ENCODE measurements at places on chromosomes 11 and 22. TPM values are rescaled to one million over a fixed set of nuclear protein-coding genes. Genes with fewer than 3 reads are reported as not detected.

DNA sequence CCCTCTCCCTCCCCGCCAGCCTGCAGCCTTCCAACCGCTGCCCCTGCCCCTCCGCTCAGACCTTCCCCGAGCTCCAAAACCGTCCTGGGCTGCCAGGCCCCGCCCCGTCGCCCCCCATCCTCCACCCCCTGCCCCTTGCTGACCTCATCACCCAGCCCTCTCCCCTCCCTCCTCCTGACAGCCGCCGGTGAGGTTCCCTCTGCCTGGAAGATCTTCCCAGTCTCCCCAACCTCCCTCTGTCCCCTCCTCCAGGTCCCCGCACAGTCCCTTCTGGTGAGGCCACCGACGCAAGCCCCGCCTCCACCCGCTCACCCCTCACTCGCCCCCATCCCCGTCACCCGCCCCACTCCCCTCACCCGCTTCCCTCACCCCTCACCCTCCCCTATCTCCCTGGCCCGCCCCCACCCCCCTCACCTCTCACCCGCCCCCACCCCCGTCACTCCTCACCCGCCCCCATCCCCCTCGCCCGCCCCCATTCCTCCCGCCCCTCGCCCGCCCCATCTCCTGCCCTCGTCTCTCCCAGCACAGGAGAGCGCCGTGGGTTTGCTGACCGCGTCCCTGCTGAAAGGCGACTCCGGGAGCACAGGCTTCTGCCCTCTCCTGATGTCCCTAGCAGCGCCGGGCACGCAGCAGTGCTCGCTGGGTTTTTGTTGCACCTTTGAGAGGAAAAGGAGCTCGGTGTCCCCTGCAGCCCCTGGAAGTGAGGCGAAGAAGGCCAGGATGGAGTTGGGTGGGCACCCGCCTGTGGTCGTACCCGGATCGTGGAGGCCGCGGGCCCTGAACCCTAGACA lies 16.4 kb upstream of the UPK3A start:
- DNase-seq, result no peak

The ACRV1 gene
- total RNA-seq, result not detected

The TSSK2 gene
- total RNA-seq, result not detected

The OR51A2 gene
- total RNA-seq, result not detected

DNA sequence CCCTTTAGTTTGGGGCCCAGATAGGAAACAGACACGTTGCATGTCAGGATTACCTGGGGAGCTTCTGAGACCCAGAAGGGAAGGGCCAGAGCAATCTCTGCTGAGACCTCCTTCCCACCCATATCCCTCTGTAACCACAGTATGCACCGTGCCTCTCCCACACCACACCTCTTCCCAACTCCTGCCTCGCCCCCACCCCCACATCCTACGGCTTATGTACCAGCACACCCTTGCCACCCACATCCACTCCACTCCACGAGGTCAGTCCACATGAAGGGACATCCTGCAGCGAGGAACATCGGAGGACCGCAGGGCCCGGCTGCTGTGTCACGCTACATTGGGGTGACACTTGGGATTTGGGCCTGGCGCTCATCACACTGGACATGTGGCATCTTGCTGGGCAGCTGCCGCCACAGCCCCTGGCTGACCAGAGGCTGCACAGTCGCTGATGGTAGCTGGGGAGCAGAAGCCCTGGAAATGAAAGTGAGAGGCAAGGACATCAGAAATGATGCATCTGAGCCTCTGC lies 118.3 kb upstream of the LMO1 start:
- DNase-seq, result no peak

- no peak for DNase-seq
These were observed 7.1 kb downstream of the DDB1 start for GRCh38 chr11:61325649-61326414.

The NCAPH2 gene
- total RNA-seq, result 92.0 TPM

- no peak for DNase-seq
These were observed 23.2 kb downstream of the SHISAL1 start for GRCh38 chr22:44289414-44290171.

DNA sequence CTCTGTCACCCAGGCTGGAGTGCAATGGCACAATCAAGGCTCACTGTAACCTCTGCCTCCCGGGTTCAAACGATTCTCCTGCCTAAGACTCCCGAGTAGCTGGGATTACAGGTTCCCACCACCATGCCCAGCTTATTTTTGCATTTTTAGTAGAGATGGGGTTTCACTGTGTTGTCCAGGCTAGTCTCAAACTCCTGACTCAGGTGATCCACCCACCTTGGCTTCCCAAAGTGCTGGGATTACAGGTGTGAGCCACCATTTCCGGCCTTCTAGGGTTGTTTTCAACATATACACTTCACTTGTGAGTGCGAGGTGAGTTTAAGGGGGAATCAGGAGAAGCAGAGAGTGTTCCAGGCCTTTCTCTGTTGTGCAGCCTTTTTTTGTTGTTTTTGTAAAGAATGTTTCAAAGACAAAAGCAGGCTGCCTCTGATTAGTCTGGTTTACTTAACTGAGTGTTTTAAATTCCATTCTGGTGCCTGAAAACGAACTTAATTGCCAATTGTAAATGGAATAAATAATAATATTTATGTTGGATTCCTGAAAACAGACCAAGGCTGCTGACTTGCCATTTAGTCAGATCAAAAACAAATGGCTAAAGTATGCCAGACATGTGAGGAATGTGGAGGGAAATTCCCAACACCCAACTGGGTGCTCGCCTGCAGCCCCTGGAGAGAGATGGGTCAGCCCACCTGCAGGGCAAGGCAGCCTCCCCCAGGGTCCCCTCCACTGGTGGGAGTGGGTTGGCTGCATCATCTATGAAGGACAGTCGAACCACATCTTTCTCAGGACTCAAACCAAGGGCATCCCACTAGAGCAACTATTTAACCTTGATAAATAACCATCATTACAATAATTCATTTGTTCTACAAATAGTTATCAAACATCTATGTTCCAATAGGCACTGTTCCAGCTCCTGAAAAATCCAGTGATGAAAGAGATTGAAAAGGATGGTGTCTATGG lies 4.6 kb upstream of the RANGAP1 start:
- peak; percentile 46 for DNase-seq

GRCh38 chr11:123375832-123376231 lies 54.2 kb upstream of the GRAMD1B start:
- no peak for DNase-seq

- no peak for DNase-seq
These were observed 11.3 kb downstream of the IZUMO1R start for GRCh38 chr11:94315664-94316063.

The BDNF gene
- total RNA-seq, result 8.3 TPM

DNA sequence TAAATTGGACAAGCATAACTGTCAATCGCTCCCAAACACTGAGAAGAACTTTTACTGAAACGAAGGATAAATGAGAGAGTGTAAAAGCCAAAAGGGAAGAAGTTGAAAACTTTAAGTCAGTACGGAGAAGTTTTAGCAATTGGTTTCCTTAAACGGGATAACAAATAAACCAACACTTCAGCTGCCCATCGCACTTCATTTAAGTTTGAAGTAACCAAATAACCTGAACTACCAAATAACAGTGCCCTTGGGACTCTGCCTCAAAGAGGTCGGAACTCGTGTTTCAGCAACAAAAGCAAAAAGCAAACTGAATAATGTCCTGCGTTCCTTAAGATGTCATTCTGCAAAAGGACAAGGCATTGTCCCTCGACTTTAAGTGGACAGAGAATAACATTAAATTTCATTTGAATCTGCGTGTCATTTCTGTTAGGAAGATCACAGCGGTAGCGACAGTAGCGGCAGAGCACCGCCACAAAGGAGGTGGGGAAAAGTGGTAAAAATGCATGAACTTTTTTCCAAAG lies 127.0 kb upstream of the C11orf58 start:
- DNase-seq, result no peak

The UNC93B1 gene
- total RNA-seq, result 71.2 TPM

- no peak for DNase-seq
These were observed 5.0 kb upstream of the RFPL3 start for GRCh38 chr22:32352681-32353080.
